Left hindlimb (tissue), 1 donor: ENCODE measurements at places on chromosomes 5 and 9.

DNA sequence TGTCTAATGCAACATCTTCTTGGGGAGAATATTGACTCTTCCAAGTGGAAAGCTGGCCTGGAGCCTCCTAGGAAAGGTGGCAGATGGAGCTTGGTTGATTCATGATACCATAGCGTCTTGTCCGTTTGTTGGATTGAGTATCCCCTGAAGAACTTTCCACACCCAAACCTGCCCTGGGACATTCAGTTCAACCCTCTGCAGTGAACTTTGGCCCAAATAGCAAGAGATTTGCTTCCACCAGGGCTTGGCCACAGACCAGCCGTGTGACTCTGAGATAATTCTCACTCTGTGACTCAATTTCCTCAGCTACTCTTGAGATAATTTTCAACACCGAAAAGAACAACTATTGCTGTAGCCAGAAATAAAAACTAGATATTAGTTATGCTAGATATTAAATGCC lies 108.0 kb upstream of the RAD23B start:
- DNase-seq = no peak

DNA sequence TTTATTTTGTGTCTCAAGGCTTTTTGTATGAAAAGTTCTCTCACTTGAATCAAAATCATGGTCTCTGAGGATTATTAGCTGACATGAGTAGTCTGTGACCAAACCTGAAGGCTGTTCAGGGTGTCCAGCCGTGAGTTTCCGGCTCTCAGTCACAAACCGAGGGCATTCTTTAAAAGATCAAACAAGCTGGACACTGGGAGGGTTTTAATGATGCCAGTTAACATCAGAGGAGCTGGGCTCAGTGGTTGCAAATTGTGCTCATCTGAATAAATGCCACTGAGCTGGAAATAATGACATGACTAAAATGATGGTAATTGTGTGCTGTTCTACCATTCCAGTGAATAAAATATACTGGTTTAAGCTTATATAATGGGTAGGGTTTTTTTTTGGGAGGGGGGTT lies 153.1 kb downstream of the FOCAD start:
- no peak for DNase-seq

DNA sequence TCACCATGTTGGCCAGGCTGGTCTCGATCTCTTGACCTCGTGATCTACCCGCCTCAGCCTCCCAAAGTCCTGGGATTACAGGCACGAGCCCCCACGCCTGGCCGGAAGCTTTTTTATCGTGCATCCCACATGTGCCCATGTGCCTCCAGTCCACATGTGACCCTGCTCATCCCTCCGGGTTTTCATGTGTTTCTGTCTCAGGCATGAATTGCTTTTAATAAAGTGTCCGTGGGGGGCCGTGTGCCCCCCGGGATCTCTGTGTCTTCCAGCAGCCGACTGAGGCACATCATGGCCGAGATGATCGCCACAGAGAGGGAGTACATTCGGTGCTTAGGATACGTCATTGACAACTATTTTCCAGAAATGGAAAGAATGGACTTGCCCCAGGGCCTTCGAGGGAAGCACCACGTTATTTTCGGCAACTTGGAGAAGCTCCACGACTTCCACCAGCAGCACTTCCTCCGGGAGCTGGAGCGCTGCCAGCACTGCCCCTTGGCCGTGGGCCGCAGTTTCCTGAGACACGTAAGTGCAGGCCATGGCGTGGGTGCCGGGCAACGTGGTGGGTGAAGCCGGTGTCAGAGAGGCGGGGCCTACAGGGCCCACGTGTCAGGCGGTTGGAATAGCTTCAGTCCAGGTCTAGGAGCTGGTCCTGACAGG lies 22.1 kb upstream of the LRRC14B start:
- DNase-seq = peak; percentile 71

GRCh38 chr9:81171689-81172088 lies 517.7 kb downstream of the TLE1 start:
- no peak for DNase-seq

DNA sequence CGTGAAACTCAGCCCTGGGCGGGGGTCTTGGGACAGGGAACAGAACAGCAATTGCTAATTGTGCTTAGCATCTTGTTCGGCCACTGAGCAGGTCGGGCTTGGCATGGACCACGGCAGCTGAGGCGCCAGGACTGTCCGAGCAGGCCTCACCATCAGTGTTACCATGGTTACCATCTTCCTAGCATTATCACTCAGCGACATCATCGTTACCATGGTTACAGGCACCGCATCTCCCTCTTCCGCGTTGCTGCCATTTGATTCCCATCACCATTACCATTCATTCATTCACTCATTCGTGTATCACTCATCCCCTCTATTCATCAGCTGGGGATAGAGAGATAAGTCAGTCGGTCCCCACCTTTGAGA lies 81.0 kb upstream of the ZBTB43 start:
- DNase-seq = no peak

- no peak for DNase-seq
Observed at GRCh38 chr5:142722146-142722545, 36.3 kb upstream of the FGF1 start.

- DNase-seq = no peak
Observed at GRCh38 chr9:107358986-107359385, 75.9 kb downstream of the RAD23B start.

DNA sequence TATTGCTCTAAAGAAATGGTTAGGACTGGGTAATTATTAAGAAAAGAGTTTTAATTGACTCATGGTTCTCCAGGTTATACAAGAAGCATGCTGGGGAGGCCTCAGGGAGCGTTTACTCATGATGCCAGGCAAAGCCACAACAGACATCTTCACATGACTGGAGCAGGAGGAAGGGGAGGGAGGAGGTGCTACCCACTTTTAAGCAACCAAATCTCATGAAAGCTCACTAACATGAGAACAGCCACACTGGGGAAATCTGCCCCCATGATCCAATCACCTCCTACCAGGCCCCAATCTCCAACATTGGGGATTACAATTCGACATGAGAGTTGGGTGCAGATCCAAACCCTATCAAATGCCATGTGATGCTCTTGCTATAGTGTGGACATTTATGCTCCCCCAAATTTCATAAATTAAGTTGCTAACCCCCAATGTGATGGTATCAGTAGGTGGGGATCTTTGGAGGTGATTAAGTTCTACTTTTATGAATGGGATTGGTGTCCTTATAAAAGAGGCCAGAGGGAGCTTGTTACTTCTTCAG lies 773.6 kb upstream of the CDH10 start:
- DNase-seq = no peak

GRCh38 chr9:5140151-5140550 lies 45.3 kb downstream of the INSL6 start:
- no peak for DNase-seq

GRCh38 chr5:6399980-6400910 lies 21.9 kb upstream of the MED10 start:
- DNase-seq = no peak

GRCh38 chr9:118321788-118322187 lies 617.6 kb downstream of the TLR4 start:
- no peak for DNase-seq

DNA sequence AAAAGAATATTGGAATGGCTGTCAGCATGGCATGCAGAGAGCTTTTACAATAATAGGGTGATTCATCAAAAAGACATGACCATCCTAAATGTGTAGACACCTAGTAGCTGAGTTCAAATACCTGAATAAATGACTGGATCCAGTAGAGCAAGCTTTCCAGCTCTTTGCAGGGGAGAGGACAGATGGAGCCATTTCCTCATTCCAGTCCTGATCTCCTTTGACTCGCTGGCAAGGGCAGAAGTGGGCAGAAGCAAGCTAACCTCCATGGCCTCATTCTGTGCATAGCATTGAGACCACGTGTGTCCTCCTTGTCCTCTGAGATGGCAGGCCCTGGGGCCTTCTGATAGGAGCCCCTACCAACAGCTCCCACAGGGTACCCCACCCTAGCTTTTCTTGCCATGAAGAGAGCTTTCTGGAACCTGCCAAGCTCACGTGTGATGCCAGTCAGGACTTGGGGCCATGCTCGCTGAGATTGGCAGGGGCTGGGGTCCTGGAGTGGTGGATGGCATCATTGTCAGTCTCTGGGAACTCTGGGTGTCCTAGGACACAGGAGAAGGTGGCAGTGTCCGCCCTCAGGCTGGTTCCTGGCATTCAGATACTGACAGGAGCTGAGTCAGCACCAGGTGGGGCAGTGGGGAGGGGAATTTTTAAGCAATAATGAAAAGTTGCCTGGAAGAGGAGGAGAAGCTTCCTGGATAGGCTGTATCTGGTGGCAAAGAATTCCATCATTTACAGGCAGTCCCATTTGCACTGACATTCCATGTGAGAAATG lies 33.6 kb downstream of the WWC1 start:
- no peak for DNase-seq

DNA sequence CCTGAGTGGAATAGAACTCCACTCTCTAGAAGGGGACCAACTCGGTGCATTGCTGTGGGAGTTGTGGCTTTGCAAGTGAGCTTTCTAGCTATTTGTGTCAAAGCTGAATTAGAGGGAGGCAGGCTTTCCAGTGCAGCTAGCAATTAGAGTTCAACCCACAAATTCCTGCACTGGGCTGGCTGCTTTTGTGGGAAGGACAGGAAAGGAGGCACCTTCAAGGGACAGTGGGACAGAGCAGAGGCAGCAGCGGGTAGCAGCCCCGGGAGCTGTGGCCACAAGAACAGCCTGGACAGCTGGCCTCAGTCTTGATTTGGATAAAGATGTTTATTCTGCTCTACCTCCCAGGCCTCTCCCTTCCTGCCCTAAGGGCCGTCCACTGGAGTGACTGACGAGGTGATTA lies 83.7 kb upstream of the SLIT3 start:
- DNase-seq = peak; percentile 71

DNA sequence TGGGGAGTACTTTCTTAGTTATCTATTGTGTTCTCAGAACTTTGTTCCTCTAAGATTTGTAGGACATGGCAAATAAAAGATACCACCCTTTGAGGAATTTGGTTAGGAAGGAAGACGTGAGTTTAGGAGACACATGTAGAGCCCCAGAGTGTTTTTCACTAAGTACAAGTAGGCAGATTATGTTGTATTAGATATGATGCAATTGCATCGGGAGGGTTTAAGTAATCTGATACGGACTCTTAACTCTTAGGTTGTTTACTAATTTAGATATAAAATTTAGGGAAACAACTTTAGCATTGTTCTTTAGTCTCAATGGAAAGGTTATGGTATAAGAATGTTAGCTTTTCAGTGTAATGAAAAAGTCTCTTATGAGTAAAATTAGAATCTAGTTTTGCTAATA lies 84.4 kb downstream of the TRIO start:
- DNase-seq = no peak

- DNase-seq = no peak
Observed at GRCh38 chr5:152676196-152676595, 271.1 kb upstream of the NMUR2 start.

- peak; percentile 83 for DNase-seq
Observed at GRCh38 chr9:14428781-14429230, 114.9 kb upstream of the NFIB start.

DNA sequence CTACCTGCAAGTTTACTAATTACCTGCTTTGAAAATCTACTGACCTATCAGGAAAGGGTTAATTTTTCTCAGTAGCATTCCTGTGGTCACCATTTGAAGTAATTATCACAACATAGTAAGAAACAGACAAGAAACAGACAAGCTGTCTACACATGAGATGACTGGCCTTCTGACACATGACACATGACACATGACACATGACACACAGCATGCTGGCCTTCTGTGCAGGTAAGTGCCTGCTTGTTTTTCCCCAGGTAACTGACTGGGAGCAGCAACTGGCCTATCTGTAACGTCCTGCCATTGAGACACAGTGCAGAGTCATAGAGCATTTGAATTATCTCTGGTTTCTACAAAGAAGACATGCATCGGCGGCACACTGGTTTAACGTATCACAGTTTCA lies 222.4 kb downstream of the CTNND2 start:
- DNase-seq = no peak

GRCh38 chr5:146840016-146840415 lies 38.5 kb downstream of the PPP2R2B start:
- no peak for DNase-seq

- DNase-seq = no peak
Observed at GRCh38 chr5:125564317-125564975, 818.0 kb upstream of the ZNF608 start.

DNA sequence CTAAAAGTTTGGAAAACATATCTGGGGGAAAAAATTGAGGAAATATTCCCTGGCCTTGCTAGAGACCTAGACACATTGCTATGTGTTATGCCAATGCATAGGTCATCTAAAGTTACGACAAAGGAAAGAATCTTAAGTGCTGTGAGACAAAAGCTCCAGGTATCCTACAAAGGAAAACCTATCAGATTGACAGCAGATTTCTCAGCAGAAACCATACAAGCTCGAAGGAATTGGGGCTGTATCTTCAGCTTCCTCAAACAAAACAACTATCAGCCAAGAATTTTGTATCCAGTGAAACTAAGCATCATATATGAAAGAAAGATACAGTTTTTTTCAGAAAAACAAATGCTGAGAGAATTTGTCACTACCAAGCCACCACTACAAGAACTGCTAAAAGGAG lies 234.4 kb downstream of the CDH18 start:
- no peak for DNase-seq
